ENCODE measurements at places on chromosomes 7 and 10.

GRCh38 chr7:103918631-103919271, 70.7 kb downstream of the RELN start:
- DNase-seq = no peak

DNA sequence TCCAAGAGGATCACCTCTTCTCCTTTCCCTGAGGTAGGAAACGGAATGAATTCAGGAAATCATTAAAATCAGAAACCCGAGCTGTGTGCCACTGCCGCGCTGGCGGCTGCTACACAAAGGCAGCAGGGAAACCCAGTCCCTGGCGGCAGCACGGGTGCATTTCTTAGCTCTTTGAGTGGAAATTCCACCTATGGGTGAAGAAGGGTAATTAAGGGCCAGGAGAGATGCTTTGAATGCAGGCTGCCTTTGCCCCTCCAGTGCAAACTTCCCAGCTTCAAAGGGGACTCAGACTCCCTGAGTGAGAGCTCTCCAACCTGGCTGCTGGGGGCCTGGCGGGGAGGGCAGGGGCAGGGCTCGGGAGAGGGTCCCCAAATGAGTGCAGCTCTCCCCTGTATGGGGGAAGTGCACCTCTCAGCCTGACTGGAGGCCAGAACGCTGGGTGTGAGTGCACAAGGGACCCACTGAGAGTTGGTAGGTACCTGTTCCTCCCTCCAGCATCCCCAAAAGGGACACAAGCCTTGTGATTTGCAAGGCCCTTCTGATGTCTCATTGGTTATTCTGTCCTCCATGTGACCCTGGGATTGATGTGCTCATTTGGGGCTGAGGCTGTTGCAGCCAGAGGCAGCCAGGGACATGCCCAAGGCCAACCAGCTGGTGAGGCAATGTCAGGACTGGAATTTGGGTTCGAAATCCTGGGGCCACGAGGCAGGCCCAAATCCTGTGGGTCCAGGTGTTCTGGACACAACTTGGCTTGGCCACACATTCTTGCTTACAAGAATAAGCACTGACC, 16.3 kb upstream of the ZMIZ1 start:
- peak; percentile 11 for DNase-seq

GRCh38 chr7:128322040-128322643, 21.6 kb downstream of the RBM28 start:
- DNase-seq = no peak

DNA sequence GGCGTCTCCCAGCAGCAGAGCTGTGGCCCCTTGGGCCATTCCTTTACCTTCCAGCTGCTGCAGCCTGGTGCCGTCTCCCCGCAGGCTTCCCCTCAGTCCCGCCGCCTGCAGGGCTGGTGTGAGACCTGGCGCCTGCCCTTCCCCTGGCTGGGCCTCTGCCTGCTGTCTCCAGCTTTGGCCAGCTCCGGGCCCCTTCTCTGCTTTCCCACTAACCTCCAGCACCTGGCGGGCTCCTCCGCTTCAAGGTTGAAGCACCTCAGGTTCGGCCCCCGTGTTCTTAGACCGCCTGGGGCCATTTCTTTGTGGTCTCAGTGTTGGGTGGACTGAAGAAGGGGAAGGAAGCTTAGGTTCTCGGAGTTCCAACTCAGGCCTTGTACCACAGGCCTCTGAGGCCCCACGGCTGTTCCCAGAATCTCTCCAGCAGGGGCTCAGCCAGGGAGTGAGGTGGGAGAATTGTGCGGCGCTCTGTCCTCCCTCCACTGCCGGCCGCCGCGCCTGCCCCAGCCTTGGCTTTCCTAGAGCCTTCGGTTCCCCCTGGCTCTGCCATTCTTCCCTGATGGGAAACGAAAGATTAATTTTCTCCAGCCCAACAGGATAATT, 30.3 kb downstream of the GBX1 start:
- no peak for DNase-seq

GRCh38 chr7:41795276-41795833, 92.5 kb upstream of the INHBA start:
- DNase-seq = no peak

DNA sequence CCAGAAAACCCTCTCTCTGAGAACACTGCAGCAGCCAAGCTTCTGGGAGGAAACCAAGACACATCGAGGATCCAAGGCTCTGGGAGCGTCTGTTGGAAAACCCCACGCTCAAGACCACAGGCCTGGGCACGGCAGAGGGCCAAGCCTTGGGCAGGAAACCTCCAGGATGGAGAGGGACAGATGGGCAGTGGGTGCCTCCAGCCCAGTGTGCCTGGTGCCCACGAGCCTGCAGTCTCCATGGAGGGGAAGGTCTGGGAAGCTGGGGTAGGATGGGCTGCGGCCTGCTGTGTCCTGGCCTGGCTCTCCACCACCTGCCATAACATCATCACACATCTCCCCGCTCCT, 96.1 kb downstream of the FAM53B start:
- no peak for DNase-seq

DNA sequence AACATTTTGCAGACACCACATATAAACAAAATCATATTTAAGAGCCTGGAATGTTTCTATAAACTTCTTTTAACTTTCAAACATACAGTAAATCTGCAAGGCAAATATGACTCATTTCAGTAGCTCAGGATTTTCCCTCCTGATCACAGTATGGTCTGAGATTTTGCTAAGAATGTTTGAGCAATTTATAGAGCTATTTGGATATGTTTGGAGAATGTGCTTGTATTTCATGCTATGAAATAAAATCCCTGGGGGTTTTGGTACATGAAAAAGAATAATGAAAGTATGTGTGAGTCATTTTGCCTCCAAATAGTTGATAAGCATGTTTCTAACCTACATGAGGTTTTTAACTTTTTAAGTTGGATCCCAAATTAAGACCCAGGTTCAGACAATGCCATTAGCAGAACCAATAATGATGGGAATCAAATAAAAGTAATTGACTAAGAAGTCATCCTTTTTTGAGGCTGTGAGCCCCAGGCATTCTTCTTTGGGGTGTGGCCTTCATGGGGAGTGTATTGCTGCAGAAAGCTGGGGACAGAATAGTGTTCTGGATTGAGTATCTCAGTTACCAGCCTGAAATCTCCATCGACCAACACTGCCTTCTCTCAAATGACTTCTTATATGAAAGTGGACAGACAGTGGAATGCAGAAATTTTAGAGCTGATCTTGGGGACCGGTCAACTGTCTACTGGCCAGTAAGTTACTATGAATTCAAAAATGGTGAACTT, 66.1 kb upstream of the AGBL3 start:
- no peak for DNase-seq

- DNase-seq = no peak
These were observed 1.9 kb upstream of the NEBL start for GRCh38 chr10:20898866-20899535.

DNA sequence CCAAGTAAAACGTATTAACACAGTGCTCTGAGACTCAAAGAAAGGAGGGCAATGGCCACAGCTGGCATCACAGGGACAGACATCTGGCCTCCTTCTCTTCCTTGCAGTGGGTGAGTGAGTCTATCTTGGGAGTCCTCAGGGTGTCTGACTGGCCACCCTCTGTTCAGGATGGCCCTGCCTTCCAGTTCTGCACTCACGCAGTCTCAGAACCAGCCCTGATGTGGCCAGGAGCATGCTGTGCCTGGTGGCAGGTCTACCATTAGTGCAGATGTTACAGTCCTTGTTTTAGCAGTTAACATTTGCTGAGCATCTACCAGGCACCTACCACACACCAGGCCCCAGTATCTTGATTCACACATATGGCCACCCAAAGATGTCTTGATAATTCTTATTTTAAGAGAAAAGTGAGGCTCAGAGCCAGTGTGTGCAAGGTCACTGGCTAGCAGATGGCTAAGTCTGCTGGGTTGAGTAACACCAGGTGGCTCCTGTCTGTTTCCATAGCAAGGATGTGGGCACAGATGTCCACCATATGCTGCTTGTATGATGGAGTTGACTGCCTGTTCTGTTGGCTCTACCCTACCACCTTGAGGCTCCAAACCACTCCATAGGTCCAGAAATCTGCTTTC, 23.2 kb upstream of the ARHGAP22 start:
- no peak for DNase-seq

DNA sequence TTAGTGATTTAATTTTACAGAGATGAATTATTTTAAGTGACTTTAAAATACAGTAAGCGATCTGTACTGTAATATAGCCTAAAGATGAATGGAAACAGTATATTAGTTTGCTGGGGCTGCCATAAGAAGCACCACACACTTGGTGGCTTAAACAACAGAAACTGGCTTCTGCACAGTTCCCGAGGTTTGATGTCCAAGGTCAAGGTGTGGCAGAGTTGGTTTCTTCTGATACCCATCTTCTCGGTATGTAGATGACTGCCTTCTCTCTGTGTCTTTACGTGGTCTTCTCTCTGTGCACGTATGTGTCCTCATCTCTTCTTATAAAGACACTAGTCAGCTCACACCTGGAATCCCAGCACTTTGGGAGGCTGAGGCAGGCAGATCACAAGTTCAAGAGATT, 64.0 kb upstream of the KMT2E start:
- DNase-seq = no peak

- DNase-seq = no peak
These were observed 25.2 kb downstream of the ACTA2 start for GRCh38 chr10:88927416-88927690.

DNA sequence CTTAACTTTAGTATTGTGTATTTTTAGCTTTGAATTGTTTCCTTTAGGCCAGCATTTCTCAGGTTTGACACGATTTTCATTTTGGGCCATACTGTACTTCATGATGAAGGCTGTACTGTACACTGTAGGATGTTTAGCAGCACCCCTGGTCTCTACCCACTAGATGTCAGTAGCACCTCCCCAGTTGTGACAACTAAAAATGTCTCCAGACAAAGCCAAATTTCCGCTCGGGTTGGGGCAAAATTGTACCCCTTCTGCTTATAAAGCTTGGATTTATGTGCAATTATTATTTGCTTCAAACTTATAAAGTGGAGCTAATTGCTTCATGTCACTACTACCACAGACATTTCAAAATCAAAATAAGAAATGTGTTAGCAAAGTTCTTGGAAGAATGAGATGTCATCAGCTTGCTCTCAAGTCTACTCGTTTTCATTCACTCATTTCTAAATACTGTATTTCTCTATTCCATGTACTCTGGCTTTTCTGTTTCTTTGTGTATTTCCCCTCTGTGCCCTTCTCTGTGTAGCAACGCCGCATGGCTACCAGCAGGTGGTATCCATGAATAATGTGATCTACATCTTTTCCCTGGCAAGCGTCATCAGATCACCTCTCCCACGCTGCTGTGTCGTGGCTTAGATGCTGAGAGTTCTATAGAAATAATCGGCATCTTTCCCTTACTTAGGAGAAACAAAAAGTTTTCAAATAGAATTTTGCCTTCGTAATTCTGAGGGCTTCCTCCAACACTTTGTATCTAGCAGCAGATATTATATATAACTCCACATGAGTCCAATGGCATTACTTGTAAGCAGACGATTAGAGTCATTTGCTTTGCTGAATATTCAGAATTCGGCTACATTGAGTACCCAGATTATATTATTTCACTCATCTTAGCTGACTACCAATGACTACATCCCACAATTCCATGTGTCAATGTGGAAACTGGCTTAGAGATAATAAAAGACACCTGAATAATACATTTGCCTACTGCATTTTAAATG, 47.8 kb upstream of the CALCR start:
- DNase-seq = no peak

GRCh38 chr7:38368191-38368605, 94.8 kb upstream of the TARP start:
- DNase-seq = peak; percentile 76

DNA sequence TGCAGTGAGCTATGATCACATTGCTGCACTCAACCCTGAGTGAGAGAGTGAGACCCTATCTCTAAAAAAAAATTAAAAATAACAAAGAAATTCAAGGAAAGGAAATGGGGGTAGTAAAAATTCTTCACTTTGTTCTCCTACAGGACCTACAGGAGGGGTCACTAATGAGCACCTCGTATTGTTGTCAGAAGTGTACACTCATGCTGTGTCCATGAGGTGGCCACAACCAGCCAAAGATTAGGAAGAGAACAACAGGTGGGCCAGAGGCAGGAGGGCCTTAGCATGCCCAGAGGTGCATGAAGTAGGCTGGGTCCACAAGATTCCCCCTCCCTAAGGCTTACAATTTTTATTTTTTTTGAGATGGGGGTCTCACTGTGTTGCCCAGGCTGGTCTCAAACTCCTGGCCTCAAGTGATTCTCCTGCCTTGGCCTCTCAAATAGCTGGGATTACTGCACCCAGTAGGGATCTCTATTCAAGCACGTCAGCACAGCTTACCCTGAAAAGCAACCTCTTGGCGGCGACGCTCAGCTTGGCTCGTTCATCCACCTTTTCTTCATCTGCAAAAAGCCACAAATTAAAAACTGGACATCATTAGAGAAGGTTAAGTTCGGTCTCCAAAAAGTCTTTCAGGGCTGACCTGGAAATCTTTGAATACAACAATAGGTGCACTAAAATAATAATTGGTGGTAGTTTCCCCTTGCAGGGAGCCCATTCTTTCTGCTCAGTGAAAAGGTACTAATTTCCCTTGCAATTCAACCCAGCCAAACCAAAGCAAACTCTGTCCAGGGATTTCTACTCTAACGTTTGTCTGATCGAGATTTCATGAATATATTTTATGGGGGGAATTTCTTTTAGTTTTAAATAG, 104.4 kb downstream of the SVIL start:
- DNase-seq = no peak

GRCh38 chr10:62148155-62148554, 120.5 kb downstream of the RTKN2 start:
- no peak for DNase-seq

GRCh38 chr7:12508554-12508953, 62.0 kb upstream of the SCIN start:
- no peak for DNase-seq

GRCh38 chr7:138207555-138207971, 131.3 kb downstream of the AKR1D1 start:
- DNase-seq = no peak

- no peak for DNase-seq
These were observed 276.3 kb downstream of the GPR37 start for GRCh38 chr7:124489082-124489819.

DNA sequence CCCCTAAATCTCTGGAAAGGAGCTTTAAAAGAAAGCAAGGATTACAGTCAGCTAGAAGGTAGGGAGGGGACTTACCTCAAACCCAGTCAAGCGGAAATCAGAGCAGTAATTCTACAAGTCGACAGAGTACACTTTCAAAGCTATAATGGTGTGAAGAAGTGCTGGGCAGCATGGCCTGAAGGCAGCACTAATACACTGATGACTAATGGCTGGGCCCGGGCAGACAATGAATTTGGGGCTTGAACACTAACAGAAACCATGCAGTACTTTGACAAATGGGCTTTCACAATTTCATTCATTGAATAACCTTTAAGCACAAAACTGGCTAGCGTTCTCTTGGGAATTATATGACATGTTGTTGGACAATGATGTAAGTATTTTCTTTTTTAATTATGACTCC, 4.7 kb downstream of the GLI3 start:
- no peak for DNase-seq

Measured in stimulated activated naive CD8-positive, alpha-beta T cell treated with anti-CD3 and anti-CD28 coated beads, Interleukin-15, amount 100 ng/mL, for 72 hours (primary cell).